Esophagus mucosa (tissue), 1 donor: ENCODE measurements at places on chromosomes 3 and 15.

DNA sequence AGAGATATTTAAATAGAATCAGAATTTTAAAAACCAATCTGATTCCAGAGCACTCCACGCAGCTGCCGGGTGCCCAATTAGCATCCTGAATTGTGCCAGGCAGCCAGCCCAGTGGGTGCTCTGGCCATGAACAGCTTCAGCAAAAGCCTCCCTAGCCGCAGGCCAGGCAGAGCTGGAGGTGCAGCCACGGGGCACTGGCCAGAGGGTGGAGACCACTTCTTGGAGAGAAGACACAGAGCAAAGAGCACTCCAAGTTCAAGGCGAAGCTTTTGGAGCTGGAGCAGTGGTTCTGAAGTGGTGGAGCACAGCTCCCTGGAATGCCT, 475.6 kb upstream of the PROK2 start:
- no peak for ATAC-seq

DNA sequence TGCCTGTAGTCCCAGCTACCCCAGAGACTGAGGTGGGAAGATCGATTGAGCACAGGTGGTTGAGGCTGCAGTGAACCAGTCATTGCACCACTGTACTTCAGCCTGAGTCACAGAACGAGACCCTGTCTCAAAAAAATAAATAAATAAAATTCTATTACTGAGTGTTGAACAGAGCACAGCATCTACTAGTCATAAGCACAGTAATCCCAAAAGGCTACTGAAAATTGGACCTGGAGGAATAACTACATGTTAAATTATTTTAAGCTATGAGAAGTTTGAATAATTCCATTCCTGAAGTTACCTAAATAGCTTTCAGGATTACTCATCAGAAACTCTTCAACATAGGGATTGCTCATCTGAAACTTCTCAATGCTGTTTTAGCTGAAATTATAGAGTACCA, 43.4 kb downstream of the ARMC8 start:
- ATAC-seq = no peak

- no peak for ATAC-seq
These were observed 473.3 kb downstream of the OTOL1 start for GRCh38 chr3:161969867-161970266.

- ATAC-seq = no peak
These were observed 137.6 kb downstream of the FBLN2 start for GRCh38 chr3:13686367-13687160.

GRCh38 chr3:38563886-38564270, 67.7 kb downstream of the EXOG start:
- ATAC-seq = no peak

- no peak for ATAC-seq
These were observed 39.6 kb downstream of the GPR160 start for GRCh38 chr3:170077361-170077760.

DNA sequence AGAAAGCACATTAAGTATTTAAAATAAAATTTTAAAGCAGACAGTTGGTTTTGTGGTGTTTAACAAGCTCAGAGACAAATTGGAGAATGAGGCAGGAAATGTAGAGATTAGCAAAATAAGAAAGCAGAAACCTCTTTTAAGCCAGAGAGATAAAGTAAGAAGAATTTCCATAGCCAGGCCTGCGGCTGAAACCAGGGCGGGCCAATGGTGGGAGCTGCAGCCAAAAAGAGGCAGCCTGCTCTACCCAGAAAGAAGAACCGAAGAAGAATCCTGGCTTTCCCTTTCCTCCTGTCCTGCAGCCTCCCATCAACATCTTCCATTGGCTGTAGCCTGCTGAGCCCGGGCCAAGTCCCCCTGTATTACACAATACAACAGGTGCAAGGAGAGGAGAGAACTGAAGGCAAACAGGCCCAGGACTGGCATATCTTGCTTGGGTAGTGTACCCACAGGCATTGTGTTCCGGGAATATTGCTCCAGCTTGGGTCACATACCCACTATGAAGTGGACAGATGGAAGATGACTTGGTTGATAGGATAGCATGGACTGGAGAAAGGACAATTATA, 11.5 kb upstream of the TFG start:
- ATAC-seq = no peak

- ATAC-seq = no peak
These were observed 34.8 kb upstream of the EPHA3 start for GRCh38 chr3:89072642-89073041.
